ENCODE measurements at places on chromosomes 1 and 21. TPM values are rescaled to one million over a fixed set of nuclear protein-coding genes. Genes with fewer than 3 reads are reported as not detected.

The KCNE1 gene
- total RNA-seq: not detected

The MYOM3 gene
- 130 TPM for total RNA-seq

- no peak for DNase-seq
These were observed 6.8 kb upstream of the OTUD7B start for GRCh38 chr1:150017206-150017750.

GRCh38 chr1:47986761-47987200, 10.4 kb downstream of the TRABD2B start:
- peak; percentile 37 for DNase-seq

DNA sequence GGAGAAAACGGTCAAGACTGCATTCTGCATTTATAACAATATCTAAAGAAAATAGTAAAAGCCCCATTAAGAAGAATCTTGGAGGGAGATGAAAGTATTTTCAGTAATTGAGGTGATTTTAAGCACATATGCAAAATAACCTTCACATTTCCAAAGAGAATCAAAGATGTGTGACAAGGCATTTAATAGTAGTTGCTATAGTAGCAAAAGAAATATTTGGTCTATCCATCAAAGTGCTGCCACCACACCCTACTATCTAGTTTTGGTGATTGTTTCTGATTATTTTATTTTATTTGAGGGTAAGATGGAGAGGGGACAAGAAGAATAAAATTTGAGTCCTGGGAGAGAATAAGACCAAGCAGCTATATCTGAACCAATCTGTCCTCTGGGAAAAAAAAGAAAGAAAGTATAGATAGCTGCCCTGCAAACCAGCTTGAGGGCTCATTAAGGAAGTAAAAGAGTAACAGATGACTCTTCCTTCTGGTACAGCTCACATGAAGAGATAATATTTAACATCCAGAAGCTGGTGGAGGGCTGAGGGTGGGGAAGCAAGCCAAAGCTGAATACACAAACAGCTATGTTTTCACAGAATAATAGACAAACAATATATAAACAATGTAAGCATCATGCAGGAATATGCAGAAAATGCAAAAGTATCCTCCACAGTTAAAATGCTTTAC, 47.2 kb upstream of the RASAL2 start:
- DNase-seq: no peak

DNA sequence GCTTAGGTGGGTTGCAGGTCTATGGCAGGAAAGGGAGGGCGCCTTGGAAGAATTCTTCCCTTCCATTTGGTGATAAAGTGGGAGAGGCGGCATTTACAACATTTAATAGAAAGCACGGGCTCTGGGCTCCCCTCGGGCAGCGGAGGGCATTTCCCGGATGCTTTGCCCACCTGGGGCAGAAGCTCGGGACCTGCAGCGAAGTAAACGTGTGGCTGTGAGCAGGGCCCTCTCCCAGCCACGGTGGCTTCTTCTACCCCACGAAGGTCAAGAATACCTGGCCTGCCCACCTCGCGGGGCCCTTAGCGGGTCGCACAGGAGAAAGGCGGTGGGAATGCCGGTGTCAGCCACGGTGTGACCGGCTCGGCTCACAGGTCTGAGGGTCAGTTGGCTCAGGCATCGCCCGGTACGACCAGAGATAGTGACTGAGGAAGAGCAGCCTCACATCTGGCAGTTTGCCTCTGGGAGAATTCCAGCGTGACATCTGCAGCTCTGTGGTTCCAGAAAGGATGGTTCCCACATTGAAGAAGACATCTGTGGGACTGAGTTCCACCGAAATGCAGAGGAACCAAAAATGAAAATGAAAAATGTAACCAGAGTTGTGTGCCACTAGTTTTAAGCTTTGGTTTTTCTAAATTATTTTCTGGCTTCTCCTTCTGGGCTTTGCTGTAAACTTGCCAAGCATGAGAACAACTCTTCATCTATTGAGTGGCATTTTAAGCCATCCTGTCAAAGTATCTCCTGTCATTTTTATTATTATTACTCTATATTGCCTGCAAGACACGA, 720 bp upstream of the F3 start:
- peak; percentile 64 for DNase-seq

DNA sequence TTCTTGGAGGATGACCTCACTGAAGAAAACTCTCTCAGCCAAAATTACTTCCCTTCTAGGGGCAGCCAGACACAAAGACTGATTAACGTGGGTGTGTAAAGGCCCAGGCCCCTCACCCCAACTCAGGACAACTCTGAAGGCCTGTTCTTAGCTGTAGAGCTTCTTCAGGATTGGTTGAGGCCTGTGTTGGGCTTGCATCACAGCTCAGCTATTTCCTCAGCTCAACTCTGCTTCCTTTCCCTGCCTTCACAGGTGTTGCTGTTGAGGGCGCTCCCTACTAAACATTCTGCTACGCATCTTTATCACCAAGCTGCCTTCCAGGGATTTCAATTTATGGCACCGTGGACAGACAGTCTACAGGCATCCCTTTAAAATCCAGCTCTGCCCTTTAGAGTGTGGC, 36.8 kb downstream of the MAB21L3 start:
- DNase-seq: no peak

- DNase-seq: no peak
These were observed 4.5 kb downstream of the MRPS6 start for GRCh38 chr21:34077888-34078287.

The AHDC1 gene
- 35.9 TPM for total RNA-seq

DNA sequence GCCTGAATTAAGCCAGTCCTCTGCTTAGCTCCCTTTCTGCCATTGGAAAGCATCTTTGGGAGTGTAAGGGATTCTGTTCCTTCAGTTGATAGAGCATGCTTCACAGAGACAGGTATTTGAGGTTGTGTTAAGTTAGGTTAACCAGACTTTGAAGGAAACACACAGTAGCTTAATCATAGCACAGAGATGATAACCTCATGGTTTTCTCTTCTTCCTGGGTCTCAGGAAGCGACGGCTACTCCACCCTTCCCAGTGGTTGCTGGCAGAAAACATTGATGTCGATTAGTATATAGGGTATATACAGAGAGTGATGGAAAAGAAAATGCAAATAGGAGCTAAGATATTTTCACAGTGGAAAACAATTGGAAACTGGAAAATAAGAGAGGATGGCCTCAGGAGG, 42.0 kb downstream of the S1PR1 start:
- DNase-seq: no peak

- DNase-seq: peak; percentile 73
These were observed 24.1 kb downstream of the SLC26A9 start for GRCh38 chr1:205918955-205919746.

GRCh38 chr21:39529026-39529425, 77.3 kb downstream of the SH3BGR start:
- DNase-seq: no peak

- no peak for DNase-seq
These were observed 128.6 kb downstream of the ST6GALNAC3 start for GRCh38 chr1:76203127-76203526.
